Endodermal cell (in vitro differentiated cells): ENCODE measurements at places on chromosomes 16 and 17. TPM values are rescaled to one million over a fixed set of nuclear protein-coding genes. Genes with fewer than 3 reads are reported as not detected.

MEIOC gene
- total RNA-seq: 1.4 TPM in 2 replicates

GRB2 gene
- total RNA-seq: 83.2 and 86.6 TPM in 2 replicates

GRCh38 chr16:70768203-70768580, 32.8 kb downstream of the VAC14 start:
- H3K27me3 ChIP-seq: no peaks in the 10 kb centered on the region
- no peak for DNase-seq
- H3K27ac ChIP-seq: no peak overlapping the region

DNA sequence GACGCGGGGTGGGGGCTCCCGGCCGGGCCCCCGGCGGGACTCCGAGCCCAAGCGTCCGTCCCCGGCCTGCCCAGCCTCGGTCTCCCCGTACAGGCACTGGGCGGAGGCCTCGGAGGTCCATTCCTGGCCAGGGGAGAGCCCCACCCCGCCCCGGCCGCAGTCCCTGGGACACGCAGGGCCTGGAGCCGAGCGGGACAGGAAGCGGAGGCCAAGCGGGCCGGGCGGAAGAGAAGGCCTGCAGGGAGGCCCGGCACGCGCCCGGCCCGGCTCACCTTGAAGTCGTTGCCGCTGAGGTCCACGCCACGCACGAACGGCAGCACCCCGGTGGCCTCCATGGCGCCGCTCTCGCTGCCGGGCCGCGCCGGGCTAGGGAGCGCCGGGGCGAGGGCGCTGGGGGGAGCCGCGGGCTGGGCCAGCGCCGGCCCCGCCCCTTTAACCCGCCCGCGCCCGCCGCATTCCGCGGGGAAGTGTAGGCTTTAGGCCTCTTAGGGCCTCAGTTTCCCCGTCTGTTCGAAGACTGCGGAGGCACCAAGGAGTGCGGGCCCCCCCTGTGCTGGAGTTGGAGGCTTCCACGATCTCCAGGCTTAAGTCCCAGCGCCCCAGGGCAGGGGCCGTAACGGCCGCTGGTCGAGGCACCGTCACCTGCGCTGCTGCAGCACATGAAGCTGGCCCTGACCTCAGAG, at the start of gene FLII:
TSS of gene FLII (minus strand) at position 383 of the 683 bp plus-strand sequence. CDS start at position 335, 48 bp downstream.
- H3K4me3 ChIP-seq: peak within 1 kb of the TSS; percentile 86
- H3K36me3 ChIP-seq: peaks cover 41% of the 10 kb centered on the region
- peak; percentile 90 for DNase-seq
- no peaks in the 10 kb centered on the region for H3K27me3 ChIP-seq
- peak within 1 kb of the TSS; percentile 51 for H3K27ac ChIP-seq

- DNase-seq: no peak
- peaks cover 2% of the 10 kb centered on the region for H3K4me1 ChIP-seq
- H3K27me3 ChIP-seq: no peaks in the 10 kb centered on the region
- no peak overlapping the region for H3K4me3 ChIP-seq
- no peaks in the 10 kb centered on the region for H3K36me3 ChIP-seq
These were observed 54.2 kb upstream of the PMFBP1 start for GRCh38 chr16:72226136-72226535.

DNA sequence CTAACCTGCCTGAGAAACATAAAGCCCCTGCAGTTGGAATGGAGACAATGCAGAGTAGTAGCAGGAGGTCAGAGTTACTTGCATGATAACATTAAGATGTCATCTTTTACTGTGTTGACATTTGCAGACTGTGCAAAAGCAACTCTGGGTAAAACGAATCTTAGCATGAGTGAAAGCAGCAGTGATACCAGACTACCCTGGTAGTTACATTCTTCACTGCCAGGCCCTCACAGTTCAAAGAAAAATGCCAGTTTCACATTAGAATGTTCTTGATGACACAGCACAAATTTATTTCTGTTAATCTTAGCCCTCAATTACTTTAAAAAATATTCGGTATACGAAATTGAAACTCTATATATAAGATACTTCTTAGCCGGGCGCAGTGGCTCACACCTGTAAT, 12.2 kb downstream of the MPHOSPH6 start:
- H3K36me3 ChIP-seq: peaks cover 85% of the 10 kb centered on the region
- no peaks in the 10 kb centered on the region for H3K27me3 ChIP-seq
- H3K4me3 ChIP-seq: no peak overlapping the region
- no peak overlapping the region for H3K27ac ChIP-seq
- H3K4me1 ChIP-seq: no peaks in the 10 kb centered on the region
